ENCODE measurements at places on chromosomes 5 and 9. TPM values are rescaled to one million over a fixed set of nuclear protein-coding genes. Genes with fewer than 3 reads are reported as not detected.

PRUNE2 gene
- total RNA-seq: 38.8 TPM

DNA sequence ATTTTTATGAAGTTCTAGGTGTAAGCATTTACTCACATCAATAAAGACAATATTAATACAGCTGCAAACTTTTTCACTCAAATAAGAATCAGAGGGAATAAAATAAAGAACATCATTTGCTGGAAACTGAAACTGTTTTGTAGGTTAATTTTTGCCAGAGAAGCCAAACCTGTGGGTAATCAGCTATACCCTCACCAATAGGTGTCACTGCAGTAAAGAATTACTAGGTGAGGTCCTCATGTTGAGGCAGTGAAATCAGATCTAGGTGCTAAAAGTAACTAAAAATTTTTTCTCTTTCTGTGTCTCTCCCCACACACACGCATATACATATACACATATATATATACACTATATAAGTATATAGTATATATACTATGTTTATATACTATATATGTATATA lies 1016.3 kb upstream of the SEMA6A start:
- peak; percentile 50 for DNase-seq

DNA sequence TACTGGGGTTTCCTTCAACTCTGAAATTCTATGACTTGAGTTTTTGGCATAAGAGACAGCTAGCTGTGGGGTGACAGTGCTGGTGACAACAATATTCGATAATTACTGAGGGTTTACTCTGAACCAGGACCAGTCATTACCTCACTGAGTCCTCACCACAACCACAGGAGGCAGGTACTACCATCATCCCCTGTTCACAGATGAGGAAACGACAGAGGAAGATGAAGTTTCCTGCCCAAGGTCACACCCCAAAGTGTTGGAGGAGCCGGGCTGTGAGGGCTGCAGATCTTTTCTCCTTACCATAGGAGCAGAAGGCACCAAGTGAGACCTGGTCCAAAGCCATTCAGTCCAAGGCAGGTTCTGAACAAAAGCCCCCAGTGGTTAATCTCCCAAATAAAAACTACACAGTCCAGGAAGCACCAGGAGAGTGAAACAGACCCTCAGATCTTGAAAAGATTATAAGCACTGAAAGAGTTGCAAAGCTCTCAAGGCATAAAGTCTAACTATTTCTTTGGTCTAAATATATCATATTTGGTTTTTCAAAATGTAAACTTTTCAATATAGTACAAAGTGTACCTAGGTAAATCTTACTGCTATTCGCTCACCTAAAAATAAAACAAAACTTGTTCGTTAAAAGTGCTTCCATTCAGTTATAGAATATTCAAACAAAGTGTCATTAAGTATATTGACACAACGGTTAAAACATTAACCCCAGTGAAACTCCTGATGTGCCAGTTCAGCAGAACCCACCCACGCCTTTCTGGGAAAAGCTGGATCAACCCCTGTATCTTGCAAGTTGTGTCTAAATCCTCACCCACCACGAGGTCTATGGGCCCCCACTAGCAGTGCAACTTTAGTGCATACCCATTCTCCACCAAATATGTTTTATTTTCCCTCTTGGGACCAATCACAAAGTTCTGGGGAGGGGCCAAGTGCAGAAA lies 82.6 kb upstream of the EQTN start:
- DNase-seq: peak; percentile 87

KCNIP1 gene
- total RNA-seq: 32.4 TPM

GRCh38 chr9:11103525-11103924 lies 490.7 kb upstream of the PTPRD start:
- DNase-seq: no peak

- peak; percentile 79 for DNase-seq
Measured at GRCh38 chr9:557601-558201, 283.8 kb upstream of the DMRT1 start.

SOWAHA gene
- not detected for total RNA-seq

DNA sequence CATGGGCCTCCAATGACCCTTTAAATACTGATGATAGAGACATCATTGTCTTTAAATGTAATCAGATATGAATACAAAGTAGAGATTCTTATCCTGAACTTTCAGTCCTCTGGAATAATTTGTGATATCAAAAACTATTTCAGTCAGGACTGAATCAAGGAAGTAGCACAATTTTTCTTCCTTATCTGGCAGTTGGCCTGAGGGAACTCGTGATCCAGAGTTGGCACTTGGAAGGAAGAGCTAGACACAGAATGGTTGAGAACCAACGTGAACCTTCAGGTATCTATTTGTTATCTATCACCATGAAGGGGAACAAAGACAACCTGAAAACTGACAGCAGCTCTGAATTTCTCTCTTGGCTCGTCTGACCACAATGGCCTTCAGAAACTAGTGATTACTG lies 269.3 kb downstream of the PRDM9 start:
- no peak for DNase-seq

MTX3 gene
- 11.6 TPM for total RNA-seq

HAPLN1 gene
- not detected for total RNA-seq

TRIM14 gene
- 11.3 TPM for total RNA-seq

GRCh38 chr9:20384642-20385041 lies 237.7 kb downstream of the MLLT3 start:
- no peak for DNase-seq

DNA sequence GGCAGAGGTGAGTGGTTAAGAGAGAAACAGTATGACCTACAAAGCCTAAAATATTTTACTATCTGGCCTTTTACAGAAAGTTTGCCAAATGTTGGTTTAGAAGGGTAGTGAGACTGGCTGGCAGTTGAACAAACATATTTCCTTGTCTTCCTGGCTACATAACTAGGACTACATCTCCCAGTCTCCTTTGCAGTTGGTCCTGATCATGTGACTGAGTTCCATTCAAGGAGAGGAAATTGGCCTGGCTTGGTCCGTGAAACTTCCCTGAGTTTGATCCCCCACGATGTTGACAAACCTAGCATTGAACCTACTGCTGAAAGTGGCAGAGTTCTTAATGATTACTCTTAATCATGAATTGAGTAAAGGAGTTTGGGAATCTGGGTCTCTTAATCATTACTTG lies 280.8 kb downstream of the SLIT3 start:
- DNase-seq: peak; percentile 54

All from renal cortical epithelial cell (primary cell).